ENCODE measurements at places on chromosomes 6 and 20.

DNA sequence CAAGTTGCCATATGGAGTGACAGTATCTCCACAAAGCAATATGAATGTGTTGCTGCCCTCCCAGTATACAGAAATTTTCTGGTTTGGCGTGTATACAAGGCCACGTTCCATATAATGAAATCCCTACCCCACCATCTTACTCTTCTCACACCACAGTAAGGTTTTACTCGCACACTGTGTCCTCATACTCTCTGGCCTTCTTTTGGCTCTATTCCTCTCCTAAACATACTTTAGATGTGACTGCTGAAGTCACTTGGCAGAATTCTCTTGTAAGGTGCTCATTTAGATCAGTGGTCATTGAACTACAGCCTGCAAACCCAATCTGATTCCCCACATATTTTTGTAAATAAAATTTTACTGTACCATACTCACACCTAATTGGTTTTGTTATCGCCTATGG is 123.2 kb downstream of the RFPL4B start:
- DNase-seq, result no peak

DNA sequence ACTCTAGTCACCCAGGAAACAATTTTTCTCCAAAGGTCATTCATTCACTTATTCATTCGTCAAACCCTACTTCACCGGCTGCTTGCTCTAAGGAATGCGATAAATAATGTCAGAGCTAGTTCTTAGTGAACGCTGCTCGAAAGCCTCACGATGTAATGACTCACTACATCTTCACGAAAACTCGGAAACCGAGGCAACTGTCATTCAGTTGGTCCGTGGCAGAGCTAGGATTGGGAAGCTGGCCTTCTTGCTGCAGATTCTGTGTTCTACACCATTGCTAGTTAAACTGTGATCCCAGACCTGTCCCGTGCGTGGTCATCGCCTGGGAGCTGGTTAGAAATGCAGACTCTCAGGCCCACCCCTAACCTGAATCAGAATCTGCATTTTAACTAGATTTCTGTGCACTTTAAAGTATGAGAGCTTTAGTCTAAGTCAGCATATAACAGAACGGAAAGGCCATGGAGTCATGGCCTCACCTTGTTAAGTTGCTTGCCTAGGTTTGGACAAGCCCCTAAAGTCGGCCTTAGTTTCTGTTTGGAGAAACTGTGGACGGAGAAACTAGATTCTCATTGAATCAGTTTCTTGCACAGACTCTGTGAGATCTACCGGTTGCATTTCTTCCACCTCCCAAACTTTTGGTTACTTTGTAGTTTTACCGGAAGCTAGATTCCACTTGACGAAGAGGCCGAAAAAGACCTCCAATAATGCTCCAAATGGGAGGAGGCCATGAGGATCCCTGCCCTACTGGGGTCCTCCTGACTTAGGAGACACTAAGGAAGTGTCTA is 651 bp upstream of the CCND3 start:
- no peak for DNase-seq

DNA sequence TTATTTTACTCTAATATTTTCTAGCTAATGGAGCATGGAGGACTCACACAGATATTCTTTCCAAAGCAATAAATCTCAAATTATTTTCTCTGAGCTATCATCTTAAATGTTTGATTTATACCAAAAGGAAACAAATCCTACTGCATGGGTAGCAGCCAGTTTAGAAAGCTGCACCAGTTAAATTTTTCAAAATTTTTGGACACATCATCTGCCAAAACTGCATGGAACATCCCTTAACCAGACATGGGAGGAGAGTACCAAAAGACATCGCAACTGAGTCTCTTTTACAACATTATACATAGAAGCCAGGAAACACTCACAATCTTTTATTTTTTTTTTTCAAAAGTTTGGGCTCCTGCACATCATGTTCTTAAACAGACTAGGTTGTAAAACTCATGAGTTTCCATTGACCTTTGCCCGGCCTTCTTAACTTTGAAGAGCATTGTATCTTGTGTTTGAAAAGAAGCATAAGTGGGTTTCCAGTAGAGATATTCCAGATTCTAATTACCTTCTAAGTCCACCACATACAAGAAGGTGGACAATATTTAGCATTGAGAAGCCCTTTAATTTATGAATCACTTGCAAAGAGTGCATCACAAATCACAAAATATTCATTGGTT is 87.7 kb upstream of the HMGCLL1 start:
- DNase-seq, result no peak

DNA sequence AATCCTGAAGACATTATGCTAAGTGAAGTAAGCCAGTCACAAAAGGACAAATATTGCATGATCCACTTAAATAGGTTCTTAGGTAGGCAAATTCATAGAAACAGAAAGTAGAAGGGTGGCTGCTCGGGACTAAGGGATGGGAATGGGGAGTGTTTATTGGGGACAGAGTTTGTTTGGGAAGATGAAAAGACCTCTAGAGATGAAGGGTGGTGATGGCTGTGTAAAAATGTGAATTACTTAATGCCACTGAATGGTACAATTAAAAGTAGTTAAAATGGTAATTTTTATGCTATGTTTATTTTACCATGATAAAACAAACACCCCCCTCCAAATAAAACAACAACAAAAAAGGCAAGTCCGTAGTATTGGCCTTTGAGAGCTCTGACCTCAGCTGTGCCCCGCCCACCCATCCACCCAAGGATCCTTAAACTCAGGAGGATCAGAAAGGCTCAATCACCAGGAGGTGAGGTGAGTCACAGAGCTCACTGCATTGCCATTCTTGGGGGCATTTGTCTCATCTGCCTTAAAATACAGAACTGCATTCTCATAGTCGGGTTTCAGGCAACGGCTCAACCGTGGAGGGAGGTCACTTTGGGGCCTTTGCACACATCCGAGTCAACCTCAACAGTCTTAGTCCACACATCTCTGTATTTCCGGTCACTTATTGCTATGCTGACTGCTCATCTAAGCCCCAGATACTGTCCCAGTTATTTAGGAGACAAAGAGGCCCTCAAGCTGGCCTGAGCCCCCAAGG is 96.7 kb downstream of the SLC22A23 start:
- DNase-seq, result no peak

- no peak for DNase-seq
Observed at GRCh38 chr6:135828021-135828420, 23.5 kb upstream of the PDE7B start.

DNA sequence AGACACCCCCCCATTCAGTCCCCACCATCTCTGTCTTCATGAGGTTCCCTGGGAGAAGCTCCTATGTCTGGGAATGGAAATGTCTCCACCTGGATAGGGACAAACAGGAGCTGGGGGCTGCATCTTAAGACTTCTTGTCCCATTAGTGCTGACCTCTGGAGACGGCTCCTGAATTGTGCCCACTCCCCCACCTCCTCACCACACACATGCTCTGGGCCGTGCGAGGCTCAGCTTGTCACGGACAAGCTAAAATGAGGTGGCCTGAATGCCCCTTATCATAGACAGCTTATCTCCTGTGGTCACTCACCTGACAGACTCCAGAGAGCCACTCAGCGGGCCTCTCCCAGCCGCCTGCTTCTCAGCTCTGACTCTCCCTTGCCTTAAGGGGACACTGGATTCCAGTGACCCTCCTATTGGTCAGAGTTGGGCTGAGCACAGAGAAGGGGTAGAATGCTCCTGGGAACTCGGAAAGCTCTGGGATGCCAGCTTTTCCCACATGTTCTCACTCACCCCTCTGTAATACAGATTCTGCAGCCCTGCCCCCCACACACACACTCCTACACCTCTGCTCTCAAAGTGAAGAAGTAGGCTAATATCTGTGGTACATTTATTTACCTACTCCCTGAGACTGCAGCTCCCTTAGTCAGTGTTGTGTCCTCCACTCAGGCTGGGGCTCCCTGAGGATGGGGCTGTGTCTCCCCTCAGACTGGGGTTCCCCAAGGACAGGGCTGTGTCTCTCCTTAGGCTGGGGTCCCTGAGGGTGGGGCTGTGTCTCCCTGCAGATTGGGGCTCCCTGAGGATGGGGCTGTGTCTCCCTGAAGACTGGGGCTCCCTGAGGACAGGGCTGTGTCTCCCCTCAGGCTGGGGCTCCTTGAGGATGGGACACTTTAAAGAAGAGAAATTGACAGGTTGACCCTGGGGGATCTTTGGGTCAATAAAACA is 167.5 kb downstream of the VEGFA start:
- DNase-seq, result no peak

GRCh38 chr6:151067684-151068596 is 171.8 kb upstream of the AKAP12 start:
- no peak for DNase-seq

GRCh38 chr20:57292611-57293010 is 26.2 kb upstream of the BMP7 start:
- no peak for DNase-seq

GRCh38 chr20:58788896-58789544 is 61.7 kb downstream of the GNAS-AS1 start:
- DNase-seq, result no peak

- DNase-seq, result no peak
Observed at GRCh38 chr6:5566718-5567117, 305.4 kb downstream of the FARS2 start.

GRCh38 chr20:48447456-48447855 is 380.3 kb downstream of the PREX1 start:
- DNase-seq, result no peak

- DNase-seq, result no peak
Observed at GRCh38 chr20:32906871-32907495, 48.3 kb downstream of the EFCAB8 start.

DNA sequence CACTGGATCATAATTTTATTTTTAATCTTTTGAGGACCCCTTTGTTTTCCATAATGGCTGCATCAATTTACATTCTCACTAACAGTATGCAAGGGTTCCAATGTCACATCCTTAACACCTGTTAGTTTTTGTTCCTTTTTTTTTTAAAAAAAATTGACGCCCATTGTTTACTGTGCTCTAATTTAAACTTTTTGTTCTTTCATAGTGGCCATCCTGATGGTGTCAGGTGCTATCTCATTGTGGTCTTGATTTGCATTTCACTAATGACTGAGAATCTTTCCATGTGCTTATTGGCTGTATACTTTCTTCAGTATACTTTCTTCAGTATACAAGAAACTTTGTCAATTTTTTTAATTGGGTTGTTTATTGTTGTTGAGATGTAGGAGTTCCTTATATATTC is 347.0 kb downstream of the RNGTT start:
- no peak for DNase-seq

DNA sequence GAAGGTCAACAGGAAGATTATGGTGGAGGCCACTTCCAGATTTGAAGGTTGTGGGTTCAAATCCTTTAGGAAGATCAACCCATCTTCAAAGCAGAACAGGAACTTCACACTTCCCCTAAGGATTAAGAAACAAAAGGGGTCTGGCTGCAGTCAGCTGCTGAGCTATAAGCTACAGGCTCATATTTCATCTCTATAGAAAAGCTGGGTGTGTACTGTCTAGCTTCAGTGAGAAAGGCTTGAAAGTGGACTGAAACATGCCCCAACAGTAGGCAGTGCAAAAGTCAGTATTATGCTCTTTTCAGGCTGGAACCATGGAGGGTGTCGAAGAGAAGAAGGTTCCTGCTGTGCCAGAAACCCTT is 60.1 kb upstream of the SPDEF start:
- DNase-seq, result no peak

DNA sequence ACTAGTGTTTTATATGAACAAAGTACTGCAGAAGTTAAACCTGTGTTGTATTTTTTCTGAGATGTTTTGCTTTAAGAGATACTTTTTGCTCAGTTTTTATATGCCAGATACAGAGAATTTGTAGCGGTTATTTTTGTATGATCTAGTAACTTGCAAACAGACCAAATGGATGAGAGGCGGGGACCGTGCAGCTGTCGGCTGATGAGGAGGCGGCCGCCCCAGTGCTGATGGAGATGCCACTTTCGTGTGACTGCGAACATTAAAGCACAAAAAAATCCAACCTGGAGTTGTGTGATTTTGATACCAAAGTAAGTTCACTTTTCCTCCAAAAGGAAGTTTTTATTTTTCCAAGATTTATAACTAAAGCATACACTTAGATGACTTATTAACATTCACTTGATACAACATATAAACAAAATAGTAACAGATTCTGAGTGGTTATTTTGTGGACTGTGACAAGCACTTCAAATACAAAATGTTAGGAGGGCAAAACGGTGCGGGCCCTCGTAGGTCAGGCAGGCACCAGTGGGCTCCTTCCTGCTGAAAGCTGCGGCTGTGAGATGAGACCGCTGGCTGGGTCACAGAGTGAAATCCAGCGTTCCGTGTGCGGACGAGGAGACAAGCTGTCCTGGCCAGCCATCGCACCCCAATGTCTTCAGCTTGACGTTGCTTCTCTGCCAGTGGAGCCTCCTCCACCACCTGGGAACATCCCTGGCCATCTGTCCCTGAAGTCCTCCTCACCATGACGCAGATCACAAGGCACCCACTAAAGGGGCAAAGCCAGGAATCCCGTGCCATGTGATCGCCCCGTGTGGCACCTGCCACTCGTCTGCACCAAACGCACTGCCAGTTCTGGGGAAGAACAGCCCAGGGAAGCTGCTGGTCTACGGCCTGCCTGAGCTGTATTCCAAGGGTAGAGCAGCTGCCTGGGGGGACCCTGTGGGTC is 4.0 kb upstream of the OGFR start:
- DNase-seq, result no peak

- DNase-seq, result no peak
Observed at GRCh38 chr6:154980273-154981078, 14.6 kb upstream of the TIAM2 start.

DNA sequence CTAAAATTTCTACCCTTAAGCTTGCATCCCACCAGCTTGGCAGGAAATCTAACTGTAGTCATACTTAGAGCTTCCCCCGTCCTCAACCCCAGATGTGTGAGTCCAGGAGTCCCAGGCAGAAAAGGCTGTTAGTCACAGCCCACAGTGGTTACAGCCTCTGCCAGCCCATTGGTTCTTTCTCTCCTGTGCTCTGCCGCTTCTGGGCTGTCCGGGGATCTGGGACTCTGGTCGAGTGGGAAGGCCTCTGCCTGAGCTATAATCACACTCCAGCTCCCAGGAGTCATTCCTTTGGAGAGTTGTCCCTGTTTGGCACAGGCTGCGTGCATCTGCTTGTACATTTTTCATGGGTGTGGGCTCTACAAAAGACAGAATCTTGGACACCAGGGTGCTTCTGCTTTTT is 45.6 kb upstream of the FYN start:
- DNase-seq, result no peak

GRCh38 chr6:55678330-55679224 is 99.6 kb upstream of the HMGCLL1 start:
- no peak for DNase-seq

GRCh38 chr6:152173957-152174356 is 366.5 kb downstream of the ESR1 start:
- DNase-seq, result no peak

GRCh38 chr20:50558483-50558925 is 48.3 kb downstream of the PTPN1 start:
- DNase-seq, result no peak

- no peak for DNase-seq
Observed at GRCh38 chr20:32522526-32522775, 62.7 kb downstream of the NOL4L start.

GRCh38 chr6:89941763-89942497 is 47.7 kb downstream of the GJA10 start:
- DNase-seq, result no peak

Data from cortex of kidney (tissue), 1 donor.